Central memory CD8-positive, alpha-beta T cell (primary cell): ENCODE measurements at places on chromosomes 7 and 10.

DNA sequence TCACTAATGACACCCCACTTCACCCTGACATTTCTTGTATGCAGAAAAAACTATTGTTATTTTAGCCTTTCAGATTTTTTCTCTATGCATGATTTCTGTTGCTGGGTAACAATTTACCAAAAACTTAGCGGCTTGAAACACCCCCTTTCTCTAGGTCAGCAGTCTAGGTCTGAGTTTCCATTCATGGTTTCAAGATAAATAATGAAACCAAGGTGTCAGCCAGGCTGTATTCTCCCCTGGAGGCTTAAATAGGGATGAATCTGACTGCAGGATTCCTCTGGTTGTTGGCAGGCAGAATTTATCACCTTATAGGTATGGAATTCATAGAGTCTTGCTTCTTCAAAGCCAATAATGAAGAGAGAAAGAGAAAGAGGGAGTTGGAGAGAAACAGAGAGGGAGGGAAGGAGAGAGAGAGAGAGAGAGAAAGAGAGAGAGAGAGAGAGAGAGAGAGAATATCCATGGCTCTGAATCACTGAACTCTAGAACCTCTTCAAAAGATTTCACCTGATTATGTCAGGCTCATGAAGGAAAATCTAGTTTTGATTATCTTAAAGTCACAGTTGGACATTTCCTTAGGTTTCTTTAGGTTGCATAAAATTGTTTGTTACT, 1224.6 kb upstream of the LRRTM3 start:
- no peak overlapping the region for H3K4me3 ChIP-seq
- H3K36me3 ChIP-seq, result no peaks in the 10 kb centered on the region
- no peak for DNase-seq
- no peaks in the 10 kb centered on the region for H3K27me3 ChIP-seq
- H3K27ac ChIP-seq, result no peak overlapping the region

DNA sequence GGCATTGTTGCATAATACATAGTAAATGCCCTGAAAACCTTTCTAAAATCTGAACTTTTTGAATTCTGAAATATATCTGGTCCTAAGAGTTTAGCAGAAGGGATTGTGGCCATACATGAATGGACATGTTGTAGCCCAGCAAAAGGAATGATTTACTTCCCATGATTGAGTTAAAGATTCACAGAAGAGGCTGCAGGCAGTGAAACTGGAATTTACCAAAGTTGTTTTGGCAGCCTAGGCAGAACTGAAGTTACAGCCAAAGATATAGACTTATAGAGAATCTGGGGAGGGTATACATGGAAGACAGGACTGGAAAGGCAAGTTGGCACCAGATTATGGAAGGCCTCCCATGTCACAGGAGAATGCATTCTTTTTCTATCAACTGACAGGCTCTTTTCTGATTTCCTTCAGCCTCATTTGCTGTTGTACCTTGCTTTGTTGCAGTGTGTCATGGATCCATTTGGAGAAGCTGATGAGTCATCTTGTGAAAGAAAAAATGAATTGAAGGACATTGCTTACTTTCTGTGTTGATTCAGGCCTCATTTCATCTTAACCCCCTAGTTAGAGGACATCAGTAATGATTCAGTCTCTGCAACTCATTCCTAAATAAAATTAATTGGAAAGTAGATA, 356.2 kb upstream of the LRGUK start:
- peaks cover 7% of the 10 kb centered on the region for H3K36me3 ChIP-seq
- no peak overlapping the region for H3K27ac ChIP-seq
- no peak for DNase-seq
- H3K4me1 ChIP-seq, result no peaks in the 10 kb centered on the region

GRCh38 chr7:98698976-98699375, 81.9 kb downstream of the NPTX2 start:
- no peak overlapping the region for H3K27ac ChIP-seq
- DNase-seq, result no peak
- H3K27me3 ChIP-seq, result peaks cover 25% of the 10 kb centered on the region
- no peaks in the 10 kb centered on the region for H3K4me1 ChIP-seq
- no peak overlapping the region for H3K4me3 ChIP-seq

GRCh38 chr10:69816521-69816920, 14.8 kb downstream of the COL13A1 start:
- no peaks in the 10 kb centered on the region for H3K36me3 ChIP-seq
- no peaks in the 10 kb centered on the region for H3K27me3 ChIP-seq
- no peak overlapping the region for H3K27ac ChIP-seq
- DNase-seq, result no peak
- peaks cover 14% of the 10 kb centered on the region for H3K4me1 ChIP-seq

DNA sequence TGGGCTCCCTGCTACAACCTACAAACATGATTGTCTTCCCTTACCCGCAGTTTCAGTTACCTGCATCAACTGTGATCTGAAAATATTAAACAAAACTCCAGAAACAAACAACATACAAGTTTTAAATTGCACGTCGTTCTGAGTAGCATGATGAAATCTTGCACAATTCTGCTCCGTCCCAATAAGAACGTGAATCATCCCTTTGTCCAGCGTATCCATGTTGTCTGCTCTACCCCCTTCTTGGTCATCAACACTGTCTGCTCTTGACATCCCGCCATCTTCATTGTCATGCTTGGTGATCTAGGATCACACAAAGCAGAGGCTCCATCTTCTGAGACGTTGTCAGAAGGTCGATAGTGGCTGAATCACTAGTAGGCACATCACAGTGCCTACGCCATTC, 53.9 kb downstream of the ACADSB start:
- no peak overlapping the region for H3K4me3 ChIP-seq
- no peaks in the 10 kb centered on the region for H3K4me1 ChIP-seq
- H3K27ac ChIP-seq, result no peak overlapping the region
- no peak for DNase-seq
- H3K27me3 ChIP-seq, result peaks cover 27% of the 10 kb centered on the region
- H3K36me3 ChIP-seq, result no peaks in the 10 kb centered on the region

GRCh38 chr7:1458683-1459511, at the start of gene MICALL2:
TSS of gene MICALL2 (minus strand) at chr7:1459470. CDS start at chr7:1459326, 144 bp downstream.
- no peaks in the 10 kb centered on the region for H3K36me3 ChIP-seq
- H3K27ac ChIP-seq, result no peak within 1 kb of the TSS
- H3K27me3 ChIP-seq, result no peaks in the 10 kb centered on the region
- H3K4me3 ChIP-seq, result peak within 1 kb of the TSS; percentile 67

DNA sequence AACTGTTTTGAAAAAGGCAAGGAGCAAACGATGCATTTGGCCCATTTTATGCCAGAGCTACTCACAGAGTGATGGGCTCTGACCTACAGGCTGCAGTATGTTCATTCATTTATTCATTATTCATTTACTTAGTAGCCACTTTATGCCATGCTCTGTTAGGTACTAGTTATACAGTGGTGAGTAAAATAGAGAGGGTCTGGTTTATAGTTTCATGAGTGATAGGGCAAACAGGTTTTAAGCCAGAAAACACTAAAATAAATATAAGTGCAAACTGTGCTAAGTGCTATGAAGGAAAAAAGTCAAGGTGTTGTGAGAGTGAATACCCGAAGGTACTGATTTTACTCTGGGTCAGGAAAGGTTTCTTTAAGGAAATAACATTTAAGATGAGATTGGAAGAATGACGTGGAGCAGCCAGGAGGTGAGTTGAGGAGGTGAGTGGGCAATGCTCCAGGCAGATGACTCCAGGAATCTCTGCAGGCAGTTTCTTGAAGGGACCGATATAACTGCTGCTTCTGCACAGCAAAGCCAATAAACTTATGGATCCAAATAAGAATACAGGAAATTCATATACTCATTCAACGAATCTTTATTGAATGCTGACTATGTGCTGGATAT, 56.9 kb upstream of the FAM133B start:
- no peaks in the 10 kb centered on the region for H3K27me3 ChIP-seq
- H3K36me3 ChIP-seq, result peaks cover 4% of the 10 kb centered on the region

DNA sequence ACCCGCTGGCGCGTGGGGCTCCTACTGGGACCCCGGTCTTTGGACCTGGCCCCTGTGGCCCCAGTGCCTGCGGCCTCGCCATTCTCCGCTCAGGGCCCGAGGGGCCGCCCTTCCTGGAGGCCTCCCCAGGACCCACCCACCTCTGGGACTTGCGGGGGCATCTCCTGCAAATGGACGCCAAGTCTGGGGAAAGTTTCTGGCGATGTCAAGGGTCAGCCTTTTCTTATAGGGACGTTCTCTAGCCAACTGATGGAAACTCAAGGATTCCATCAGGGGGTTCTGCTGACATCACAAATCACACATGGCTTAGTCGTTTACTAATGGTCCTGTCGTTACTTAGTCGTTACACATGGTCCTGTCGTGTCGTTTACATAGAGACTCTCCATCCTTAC, 57.7 kb upstream of the RHOBTB1 start:
- no peaks in the 10 kb centered on the region for H3K4me1 ChIP-seq
- H3K4me3 ChIP-seq, result no peak overlapping the region
- no peaks in the 10 kb centered on the region for H3K36me3 ChIP-seq
- H3K27me3 ChIP-seq, result peaks cover 72% of the 10 kb centered on the region
- no peak overlapping the region for H3K27ac ChIP-seq
- DNase-seq, result no peak

DNA sequence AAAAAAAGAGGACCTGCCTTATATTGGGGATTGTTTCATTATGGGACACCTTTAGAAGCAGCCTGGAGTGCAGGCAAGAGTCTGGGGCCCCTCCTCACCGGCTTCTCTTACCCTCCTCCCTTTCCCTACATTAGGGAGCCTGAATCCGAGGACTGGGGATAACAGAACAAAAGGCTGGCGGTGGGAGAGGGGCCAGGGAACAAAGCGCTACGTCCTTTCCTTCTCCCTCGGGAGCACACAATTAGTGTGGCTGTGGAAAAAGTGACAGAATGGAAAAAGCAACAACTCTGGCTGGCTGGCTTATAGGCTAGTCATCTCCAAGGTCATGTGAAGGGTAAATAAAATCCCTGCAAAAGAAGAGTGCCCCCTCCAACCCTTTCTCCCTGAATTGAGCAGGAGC, 74.7 kb downstream of the LSM5 start:
- no peak overlapping the region for H3K27ac ChIP-seq
- DNase-seq, result no peak
- H3K36me3 ChIP-seq, result no peaks in the 10 kb centered on the region
- H3K27me3 ChIP-seq, result peaks cover 19% of the 10 kb centered on the region

DNA sequence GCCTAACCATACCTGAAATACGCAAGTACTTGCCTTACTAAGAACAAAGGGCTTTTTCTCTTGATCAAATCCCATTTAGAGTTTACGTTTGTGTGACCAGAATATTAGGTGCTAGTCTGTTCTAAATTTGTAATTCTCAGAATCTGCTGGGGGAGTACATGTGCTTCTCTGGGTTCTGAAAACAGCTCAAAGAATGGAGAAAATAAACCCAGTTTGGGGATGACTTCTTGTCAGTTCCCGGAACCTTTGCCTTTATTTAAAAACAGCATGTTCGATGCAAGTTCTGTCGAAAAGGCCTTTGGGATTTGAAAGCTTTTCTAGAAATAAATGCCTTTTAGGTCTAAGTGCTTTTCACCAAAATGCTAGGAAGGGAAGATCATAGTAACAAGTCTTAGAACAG, 147.0 kb downstream of the ARID5B start:
- H3K27ac ChIP-seq, result peak overlapping the region; percentile 88
- no peaks in the 10 kb centered on the region for H3K27me3 ChIP-seq
- H3K4me1 ChIP-seq, result peaks cover 86% of the 10 kb centered on the region
- peaks cover 23% of the 10 kb centered on the region for H3K36me3 ChIP-seq
- DNase-seq, result no peak

GRCh38 chr10:42781893-42782445, 626 bp upstream of the BMS1 start:
- H3K27ac ChIP-seq, result peak overlapping the region; percentile 98
- peaks cover 29% of the 10 kb centered on the region for H3K4me1 ChIP-seq
- no peak for DNase-seq
- H3K4me3 ChIP-seq, result peak overlapping the region; percentile 97
- peaks cover 34% of the 10 kb centered on the region for H3K36me3 ChIP-seq
- H3K27me3 ChIP-seq, result peaks cover 21% of the 10 kb centered on the region

- H3K27ac ChIP-seq, result no peak overlapping the region
- no peak overlapping the region for H3K4me3 ChIP-seq
- no peak for DNase-seq
- no peaks in the 10 kb centered on the region for H3K36me3 ChIP-seq
Observed at GRCh38 chr7:138934861-138935260, 46.3 kb downstream of the KIAA1549 start.

DNA sequence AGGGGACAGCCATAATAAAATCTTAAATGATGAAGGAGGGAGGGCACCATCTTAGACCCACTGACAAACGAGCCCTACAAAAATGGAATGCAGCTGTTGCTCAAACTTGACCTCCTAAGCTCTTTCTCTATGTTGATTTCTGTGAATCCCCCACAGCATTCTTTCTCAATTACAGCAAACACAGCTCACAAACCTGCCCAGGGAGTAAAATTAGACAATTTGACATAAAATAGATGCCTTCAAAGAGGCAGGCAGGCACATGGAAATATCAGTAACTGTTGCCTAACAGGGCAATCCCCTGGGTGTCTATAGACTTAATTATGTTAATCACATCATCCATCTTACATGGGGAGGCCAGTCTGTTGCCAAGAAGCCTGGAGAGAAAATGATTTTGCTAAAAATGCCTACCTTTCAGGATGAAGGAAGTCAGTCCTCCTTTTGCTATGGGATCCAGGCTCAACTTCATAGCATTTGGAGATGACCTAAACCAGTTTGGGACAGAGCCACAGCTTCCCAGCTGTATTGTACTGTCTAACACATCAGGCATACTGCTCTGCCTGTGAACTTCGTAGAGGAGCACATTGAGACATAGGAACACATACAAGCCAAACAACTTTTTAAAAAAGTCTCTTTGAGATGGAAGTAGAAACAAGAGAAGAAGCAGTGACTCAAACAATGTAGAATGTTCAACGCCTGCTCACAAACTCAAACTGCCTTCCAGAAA, 1177.4 kb downstream of the SORCS1 start:
- H3K4me3 ChIP-seq, result no peak overlapping the region
- H3K27me3 ChIP-seq, result no peaks in the 10 kb centered on the region
- H3K27ac ChIP-seq, result no peak overlapping the region
- peaks cover 2% of the 10 kb centered on the region for H3K36me3 ChIP-seq

DNA sequence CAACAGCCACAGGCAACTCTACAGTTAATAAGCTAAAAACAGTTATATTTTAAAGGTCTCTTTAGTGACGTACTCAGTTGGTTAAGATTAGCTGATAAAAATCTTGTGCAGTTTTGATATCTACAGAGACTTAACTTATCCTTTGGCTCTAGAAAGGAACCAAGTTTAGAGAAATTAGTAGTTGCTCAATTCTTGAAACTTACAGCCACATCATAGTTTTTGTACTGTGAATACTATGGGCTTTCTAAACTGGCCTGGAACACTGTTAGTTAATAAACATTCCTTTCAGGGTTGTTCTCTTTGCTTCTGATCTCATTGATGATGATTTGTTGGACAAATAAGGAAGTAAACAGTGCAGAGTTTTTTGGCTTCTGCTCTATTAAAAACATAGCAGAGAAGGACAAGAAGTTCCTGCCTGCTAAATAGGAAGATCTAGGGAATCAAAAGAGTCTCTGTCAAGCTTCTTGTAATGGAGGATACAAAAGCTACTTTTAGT, 73.1 kb downstream of the MKLN1 start:
- peaks cover 28% of the 10 kb centered on the region for H3K4me1 ChIP-seq
- no peak for DNase-seq
- H3K27ac ChIP-seq, result peak overlapping the region; percentile 49
- H3K36me3 ChIP-seq, result peaks cover 18% of the 10 kb centered on the region
- no peaks in the 10 kb centered on the region for H3K27me3 ChIP-seq

- no peaks in the 10 kb centered on the region for H3K27me3 ChIP-seq
- DNase-seq, result no peak
- H3K4me1 ChIP-seq, result peaks cover 83% of the 10 kb centered on the region
- H3K36me3 ChIP-seq, result peaks cover 68% of the 10 kb centered on the region
Observed at GRCh38 chr10:72085166-72085565, 3.2 kb downstream of the SPOCK2 start.
